ENCODE measurements at places on chromosomes 16 and 17. TPM values are rescaled to one million over a fixed set of nuclear protein-coding genes. Genes with fewer than 3 reads are reported as not detected.

The EME1 gene
- 2.7 TPM for total RNA-seq

The CTF1 gene
- 1.3 TPM for total RNA-seq

The ABCA6 gene
- total RNA-seq: 0.70 TPM

The TNK1 gene
- total RNA-seq: 20.8 TPM

The UQCRC2 gene
- total RNA-seq: 193 TPM

The TMEM238L gene
- total RNA-seq: not detected

The OSGIN1 gene
- total RNA-seq: 2.0 TPM

The HYDIN gene
- not detected for total RNA-seq

The HOXB6 gene
- not detected for total RNA-seq

The CTCF gene
- total RNA-seq: 67.6 TPM

The USP43 gene
- 0.10 TPM for total RNA-seq

The CCL1 gene
- total RNA-seq: not detected

The ITGB3 gene
- total RNA-seq: not detected

The GSG1L gene
- total RNA-seq: not detected

All from naive thymus-derived CD8-positive, alpha-beta T cell (primary cell).